Activated T-helper 2 cell treated with anti-CD3 and anti-CD28 coated beads, Interferon-gamma antibody, Interleukin-2, Interleukin-4, amounts not matched to agents 10 μg/mL and 5 μg/mL and 100 μg/mL, durations not matched to agents 14 hours and 24 hours and 36 hours (primary cell): ENCODE measurements at places on chromosomes 3 and 15. TPM values are rescaled to one million over a fixed set of nuclear protein-coding genes. Genes with fewer than 3 reads are reported as not detected.

Gene ARRDC4
- 0.14 and 0.27 TPM in 2 replicates for total RNA-seq

- no peak for DNase-seq
These were observed 2.3 kb upstream of the CLK3 start for GRCh38 chr15:74613089-74613952.

DNA sequence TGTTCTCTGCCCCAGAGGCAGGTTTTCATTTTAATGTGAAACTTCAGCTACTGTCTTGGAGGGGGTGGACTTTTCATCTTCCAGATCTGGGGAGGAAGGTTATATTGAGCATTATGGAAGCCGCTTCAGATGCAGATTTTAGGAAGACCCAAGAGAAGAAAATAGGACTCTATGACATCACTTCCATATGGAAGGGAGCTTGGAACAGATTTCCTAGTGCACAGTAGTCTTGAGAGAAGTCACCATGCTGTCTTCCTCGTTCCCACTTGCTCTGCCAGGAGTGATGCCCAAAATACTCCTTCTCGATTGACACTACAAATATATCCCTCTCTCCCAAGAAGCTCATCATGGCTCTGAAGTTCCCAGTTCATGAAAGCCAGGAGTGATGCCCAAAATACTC, 197.2 kb downstream of the ATP10A start:
- DNase-seq = no peak

DNA sequence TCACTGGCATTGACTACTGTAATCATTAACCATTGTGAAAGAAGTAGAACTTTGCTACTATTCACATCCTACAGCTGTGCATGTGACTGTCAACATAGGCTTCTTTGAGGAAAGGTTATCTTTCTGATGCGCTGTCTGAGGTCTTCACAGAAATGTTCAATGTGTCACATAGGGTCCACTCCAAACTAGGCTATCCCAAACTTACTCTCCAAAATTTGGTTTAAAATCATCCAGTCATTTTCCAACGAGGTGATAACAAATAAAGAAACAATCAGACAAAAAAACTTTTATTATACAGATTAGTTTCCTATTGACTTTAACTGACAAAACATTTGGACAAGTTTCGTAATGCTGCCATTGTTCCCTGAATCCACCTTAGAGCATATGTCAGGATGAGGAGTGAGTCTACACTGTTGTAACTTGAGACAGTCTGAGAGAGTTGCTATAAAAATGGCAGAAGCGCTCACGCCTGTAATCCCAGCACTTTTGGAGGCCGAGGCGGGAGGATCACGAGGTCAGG, 511.6 kb downstream of the PLOD2 start:
- DNase-seq = no peak

GRCh38 chr15:93138681-93139250, 49.8 kb upstream of the RGMA start:
- no peak for DNase-seq

- DNase-seq = no peak
These were observed 51.3 kb downstream of the TLNRD1 start for GRCh38 chr15:81052046-81052445.

DNA sequence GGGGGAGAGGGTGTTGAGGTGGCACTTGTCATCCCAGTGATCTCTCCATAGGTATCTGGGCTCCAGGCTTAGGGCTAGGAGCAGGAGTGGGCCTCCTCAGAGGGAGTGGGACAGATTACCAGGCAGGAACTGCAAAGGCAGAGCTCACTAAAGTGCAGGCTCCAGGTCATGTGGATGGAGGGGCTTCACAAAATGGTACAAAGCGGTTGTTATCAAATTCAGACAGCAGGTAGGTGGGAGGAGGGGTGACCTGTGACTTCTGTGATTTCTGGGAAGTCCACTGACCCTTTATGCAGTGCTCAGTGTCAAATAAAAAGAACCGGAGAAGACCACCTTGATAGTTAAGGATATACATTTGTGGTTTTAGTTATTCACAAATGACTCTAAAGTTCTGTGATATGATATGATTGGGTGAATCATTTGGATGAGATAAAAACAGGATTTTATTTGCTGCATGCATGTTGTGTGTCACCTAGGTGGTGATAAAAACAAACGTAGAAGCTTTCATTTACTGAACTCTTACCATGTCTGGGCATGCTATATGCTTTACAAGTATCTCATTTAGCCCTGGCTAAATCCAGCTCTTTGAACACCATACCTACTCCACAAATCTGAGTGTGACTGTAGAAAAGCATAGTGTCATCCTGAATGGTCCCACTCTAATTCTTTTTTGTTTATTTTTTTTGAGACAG, 20.2 kb downstream of the ST6GAL1 start:
- no peak for DNase-seq

- no peak for DNase-seq
These were observed at the start of gene PAK6 for GRCh38 chr15:40238532-40239403. Gene PAK6 (plus strand): TSS chr15:40239063. CDS start chr15:40264786, 25,723 bp downstream.

DNA sequence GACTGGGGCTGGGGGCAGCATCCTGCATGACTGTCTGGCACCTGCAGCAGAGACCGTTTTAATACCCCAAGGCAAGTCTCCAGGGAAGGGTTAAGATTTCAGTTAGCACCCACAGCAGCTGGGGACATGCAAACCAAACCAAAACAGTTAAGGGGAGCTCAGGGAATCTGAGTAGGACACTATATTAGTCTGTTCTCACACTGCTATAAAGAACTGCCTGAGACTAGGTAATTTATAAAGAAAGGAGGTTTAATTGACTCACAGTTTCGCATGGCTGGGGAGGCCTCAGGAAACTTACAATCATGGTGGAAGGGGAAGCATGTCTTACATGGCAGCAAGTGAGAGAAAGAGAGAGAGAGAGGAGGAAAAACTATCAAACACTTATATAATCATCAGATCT, 25.3 kb downstream of the GALNT15 start:
- no peak for DNase-seq
